ENCODE measurements at places on chromosomes 1 and 21.

- no peak for DNase-seq
Measured at GRCh38 chr1:86104606-86105532, 51.7 kb downstream of the COL24A1 start.

GRCh38 chr1:35847935-35848565 lies 35.0 kb upstream of the AGO1 start:
- DNase-seq = no peak

DNA sequence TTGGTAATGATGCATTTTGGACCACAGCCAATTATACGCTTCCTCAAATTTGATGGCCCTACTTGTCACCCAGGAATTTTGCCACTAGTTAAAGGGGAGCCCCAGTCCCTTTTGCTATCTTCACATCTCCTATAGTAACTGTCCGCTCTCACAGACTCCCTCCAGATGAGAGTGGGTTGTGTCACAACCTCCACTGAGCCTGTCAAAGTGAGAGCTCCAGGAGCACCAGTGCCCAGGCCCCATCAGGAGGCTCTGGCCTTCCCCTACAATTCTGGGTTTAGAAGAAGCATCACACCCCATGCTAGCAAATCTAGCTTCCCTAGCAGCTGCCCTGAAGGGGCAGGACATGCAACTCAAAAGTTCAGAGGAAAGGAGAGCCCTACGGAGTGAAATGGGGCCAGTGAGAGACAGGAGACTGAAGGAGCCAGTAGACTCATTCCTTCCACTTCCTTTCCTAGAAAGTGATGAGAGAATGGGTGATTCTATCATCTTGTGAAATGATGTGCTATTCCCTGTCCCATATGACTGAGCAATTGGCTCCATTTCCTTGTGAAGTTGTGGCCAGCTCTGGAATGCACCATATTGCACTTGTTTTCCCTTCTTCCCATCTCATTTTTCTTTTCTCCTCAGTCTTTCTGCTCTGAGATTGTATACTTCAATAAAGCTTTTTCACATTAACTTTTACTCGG lies 541.3 kb downstream of the DPYD start:
- DNase-seq = no peak

DNA sequence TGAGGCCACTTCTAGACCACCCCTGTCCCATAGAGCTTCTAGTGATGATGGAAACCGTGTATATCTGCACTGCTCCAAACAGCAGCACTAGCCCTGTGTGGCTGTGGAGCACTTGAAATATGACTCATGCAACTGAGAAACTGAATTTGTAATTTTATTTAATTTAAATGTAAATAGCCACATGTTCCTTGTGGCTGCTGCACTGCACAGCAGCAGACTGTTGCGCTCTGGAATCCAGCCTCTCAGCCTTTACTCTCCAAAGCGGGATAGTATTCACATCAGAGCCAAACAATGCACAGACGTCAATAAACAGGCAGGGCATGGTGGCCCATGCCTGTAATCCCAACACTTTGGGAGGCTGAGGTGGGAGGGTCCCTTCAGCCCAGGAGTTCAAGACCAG lies 12.0 kb downstream of the CAPN2 start:
- DNase-seq = no peak

DNA sequence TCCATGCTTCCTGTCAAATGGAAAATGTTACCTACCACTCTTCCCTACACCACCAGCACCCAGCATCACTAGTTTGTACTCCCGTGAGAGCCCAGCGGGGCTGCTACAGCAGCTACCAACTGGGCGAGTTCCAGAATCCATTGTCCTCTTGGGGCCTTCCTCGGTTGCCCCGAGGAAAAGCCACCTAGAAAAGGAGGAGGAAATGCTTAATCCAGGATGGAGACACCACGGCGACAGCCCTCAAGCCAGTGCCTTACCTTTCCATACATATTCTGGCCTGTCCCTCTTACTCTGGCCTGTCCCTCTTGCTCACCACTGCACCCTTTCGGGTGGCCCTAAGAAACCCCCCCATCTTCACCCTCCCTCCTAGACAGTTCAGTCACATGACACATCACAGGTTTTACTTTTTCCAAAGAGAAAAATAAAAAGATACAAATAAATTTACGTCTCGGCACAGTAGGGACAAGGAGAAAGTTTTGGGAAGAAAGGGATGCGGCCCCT lies 478 bp downstream of the RIT1 start:
- DNase-seq = no peak

- peak; percentile 38 for DNase-seq
Measured at GRCh38 chr21:16568661-16569060, 838.9 kb downstream of the USP25 start.

- DNase-seq = no peak
Measured at GRCh38 chr1:109186733-109187086, 27.0 kb upstream of the SARS1 start.

- DNase-seq = no peak
Measured at GRCh38 chr21:35233756-35234155, 184.7 kb upstream of the RUNX1 start.

DNA sequence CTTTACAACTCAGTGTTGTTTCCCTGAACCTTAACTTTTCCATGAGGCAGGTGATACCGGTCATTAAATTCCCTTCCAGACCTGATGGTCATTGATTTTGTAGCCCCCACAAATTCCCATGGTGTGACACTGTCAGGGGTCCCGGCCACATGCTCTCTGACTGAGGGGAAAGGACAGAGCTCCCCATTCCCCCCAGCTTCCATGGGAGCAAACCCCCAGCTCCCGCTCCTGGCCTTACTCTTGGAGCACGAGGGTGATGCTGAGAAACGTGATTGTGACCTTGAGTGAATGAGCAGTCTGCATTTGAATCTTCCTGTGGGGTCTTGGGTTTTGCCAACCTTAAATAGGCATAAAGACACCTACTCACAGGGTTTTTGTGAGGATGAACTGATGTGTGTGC lies 366.8 kb downstream of the RPS6KC1 start:
- no peak for DNase-seq

DNA sequence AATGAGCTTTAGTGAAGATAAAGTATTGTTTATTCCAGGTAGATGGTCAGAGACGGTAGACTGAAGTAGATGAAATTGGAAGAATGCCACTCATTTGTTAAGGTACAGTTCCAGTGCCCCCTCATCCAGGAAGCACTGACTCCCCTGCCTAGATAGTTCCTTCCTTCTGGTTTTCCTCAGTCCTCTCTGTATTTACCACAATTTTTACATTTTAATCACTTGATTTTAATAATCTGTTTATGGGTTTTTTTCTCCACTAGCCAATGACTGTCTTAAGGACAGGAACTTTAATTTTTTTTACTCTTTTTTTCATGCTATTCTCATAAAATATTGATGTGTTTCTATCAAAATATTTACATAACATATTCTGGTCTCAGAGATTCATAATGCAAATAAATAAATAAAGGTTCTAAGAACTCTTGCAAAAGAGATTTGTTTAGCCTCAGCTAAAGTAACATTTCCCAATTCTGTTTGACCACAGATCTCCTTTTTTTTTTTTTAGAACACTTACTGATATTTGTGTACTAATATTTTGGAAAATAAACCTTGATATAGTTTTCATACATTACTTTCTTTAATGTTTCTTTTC lies 651.6 kb downstream of the PLPP3 start:
- DNase-seq = peak; percentile 73

DNA sequence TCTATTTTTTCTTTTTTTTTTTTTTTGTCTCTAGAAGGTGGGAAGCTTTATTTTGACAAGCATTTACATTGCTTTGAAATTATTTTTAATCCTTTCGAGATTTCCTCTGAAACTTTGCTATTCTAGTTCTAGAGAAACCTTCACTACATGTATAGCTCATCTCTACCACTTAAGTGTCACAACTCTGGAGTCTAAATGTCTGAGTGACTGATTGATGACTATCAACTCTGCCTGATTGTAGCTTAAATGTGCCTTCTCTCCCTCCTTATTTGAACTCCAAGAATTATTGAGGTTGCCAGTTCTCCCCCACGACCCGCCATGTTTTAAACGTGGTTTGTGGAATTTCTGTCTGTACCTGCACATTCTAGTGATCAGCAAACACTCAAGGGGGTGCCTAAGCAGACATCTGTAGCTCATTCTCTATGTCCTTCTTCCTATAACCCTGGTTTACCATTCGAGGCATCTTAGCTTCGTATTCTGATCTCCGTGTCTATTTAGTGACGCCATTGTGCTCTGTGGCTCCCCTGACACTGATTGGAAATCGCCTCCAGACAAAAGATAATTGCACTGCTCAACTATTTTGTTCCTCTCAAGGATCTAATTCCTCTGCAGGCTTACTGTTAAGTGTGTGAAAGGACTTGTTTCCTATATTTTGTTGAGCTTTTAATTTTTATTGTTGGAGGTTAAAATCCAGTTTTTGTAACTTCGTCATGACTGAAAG lies 1570.6 kb downstream of the BRINP3 start:
- no peak for DNase-seq

GRCh38 chr21:41786509-41786987 lies 19.7 kb upstream of the RIPK4 start:
- DNase-seq = no peak

- no peak for DNase-seq
Measured at GRCh38 chr1:174671826-174672225, 224.1 kb downstream of the GPR52 start.

DNA sequence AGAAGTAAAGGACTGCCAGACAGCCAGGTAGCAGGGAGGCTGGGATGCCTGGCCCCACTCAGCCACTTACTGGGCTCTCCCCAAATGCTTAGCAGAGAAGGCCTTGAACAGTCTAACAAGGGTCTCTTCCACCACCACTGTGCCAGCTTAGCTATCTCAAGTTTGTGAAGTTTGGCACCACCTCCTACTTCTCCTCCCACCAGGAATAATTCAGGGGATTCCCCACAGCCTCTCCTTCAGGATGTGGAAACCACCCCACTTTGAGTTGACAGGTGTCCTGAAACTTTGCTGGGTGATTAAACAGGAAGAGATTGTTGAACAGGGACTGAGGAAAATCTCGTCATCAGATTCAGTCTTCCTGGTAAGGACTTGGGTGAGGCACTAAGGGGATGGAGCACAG lies 59.4 kb upstream of the ATP1B1 start:
- DNase-seq = no peak

DNA sequence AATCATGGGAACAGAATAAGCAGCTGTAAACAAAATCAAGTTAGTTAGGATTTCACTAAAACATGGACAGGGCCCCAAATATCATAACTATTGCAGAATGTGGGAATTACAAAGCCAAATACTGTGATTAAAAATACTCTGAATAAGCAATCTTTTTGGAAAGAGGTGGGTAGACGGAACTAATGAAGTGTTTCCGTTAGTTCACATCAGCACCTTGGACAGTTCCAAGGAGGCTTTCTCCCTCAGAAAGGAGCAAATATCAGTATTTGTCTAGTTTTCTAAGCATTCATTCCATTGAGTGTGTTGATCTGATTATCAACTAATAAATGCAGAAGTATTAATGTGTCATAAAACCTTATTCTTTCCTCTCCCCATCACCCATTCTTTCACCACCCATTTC lies 97.4 kb downstream of the FAM78B start:
- DNase-seq = no peak

GRCh38 chr1:37394574-37395464 lies 79.6 kb upstream of the ZC3H12A start:
- no peak for DNase-seq

GRCh38 chr1:205579711-205580110 lies 52.1 kb downstream of the ELK4 start:
- no peak for DNase-seq

DNA sequence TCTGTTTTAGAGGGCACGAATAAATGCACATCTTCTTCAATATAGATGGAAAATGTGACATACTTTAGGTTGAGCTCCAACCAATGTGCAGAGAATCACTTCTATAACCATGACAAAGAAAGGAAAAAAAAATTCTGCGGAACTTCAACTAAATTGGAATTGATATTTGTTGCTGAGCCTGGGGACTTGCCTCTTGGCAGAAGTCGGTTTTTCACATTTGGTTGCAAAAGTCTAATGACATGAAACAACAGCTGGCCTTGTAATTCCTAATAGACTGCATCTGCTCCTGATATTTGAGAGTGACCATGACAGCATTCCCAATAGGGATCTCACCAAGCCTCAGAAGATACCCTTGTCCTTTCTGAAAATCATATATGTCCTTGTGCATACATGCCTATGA lies 112.8 kb downstream of the PRRX1 start:
- DNase-seq = no peak

GRCh38 chr1:171610385-171610784 lies 11.7 kb upstream of the MYOCOS start:
- no peak for DNase-seq

DNA sequence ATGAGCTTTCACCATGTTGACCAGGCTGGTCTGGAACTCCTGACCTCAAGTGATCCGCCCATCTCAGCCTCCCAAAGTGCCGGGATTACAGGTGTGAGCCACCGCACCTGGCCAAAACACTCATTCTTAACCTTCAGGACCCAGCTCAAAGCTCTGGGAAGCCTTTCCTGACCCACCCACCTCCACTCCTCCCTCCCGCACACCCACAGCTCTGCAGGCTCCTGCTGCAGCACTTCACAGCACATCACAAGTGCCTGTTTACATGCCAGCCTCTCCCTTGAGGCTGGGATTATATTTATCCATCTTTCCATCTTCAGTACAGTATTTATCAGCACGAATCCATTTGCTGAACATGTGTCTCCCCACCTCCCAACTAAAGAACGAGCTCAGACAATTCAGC lies 14.9 kb downstream of the SLC9A1 start:
- no peak for DNase-seq

- DNase-seq = no peak
Measured at GRCh38 chr1:175124861-175125260, 57.2 kb downstream of the TNN start.
